ENCODE measurements at places on chromosomes 7 and 10. TPM values are rescaled to one million over a fixed set of nuclear protein-coding genes. Genes with fewer than 3 reads are reported as not detected.

DNA sequence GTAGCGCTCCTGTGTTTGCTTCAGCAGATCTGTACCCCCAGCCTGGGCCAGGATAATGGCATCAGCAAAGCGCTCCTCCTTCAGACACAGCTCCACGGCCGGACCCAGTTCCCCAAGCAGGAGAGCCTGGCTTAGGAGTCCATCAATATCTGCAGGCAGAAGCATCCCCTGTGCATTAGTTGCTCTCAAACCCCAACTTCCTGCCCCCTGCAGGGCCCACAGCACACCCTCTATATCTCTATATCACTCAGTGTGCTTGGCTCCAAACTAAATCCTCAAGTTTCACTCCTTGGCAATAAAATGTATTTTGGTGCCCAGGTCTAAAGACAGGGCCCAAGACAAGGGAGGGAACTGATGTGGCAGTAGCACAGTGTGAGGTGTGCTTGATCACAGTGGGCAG lies 21.6 kb downstream of the SEC31B start:
- no peak for DNase-seq

Gene ARHGAP21
- total RNA-seq = 88.2 TPM

Gene LAMB1
- 32.8 TPM for total RNA-seq

Gene NDUFB8
- 296 TPM for total RNA-seq

Gene ABCB4
- total RNA-seq = 1.0 TPM

GRCh38 chr7:135976312-135977006 lies 700 bp downstream of the MTPN start:
- no peak for DNase-seq

Gene TIMM23B
- 16.5 TPM for total RNA-seq

- peak; percentile 57 for DNase-seq
Observed at GRCh38 chr10:78570633-78571235, 498.0 kb upstream of the ZMIZ1 start.
